Activated CD4-positive, alpha-beta T cell treated with anti-CD3 and anti-CD28 coated beads, Interleukin-2, amount 50 U/mL, for 1 hour (primary cell): ENCODE measurements at places on chromosomes 7 and 10.

DNA sequence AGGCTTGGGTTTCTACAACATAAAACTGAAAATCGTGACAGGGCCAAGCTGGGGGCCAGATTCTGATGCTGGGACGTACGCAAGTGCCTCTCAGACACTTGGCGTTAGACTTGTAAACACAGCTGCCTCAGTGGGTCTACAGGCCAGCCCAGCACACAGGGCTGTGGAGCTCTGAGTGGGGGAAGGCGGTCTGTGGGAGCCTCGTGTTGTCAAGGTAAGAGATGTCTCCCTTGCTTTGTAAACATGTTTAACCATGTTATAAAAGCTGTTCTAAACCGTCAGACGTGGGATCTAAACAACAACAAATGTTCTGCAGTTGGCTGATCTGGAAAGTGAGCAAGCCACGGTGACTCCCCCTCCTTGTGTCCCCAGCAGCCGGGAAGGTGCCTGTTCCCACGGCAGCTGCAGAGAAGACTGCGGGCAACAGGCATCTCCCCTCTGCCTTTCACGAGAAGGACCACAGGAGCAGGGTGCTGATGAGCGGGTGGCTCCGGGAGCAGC is 67.8 kb downstream of the ZRANB1 start:
- DNase-seq = no peak

- no peak for DNase-seq
These were observed 8.8 kb downstream of the CYREN start for GRCh38 chr7:135161669-135162068.

GRCh38 chr7:26705567-26705966 is 158.8 kb downstream of the SKAP2 start:
- no peak for DNase-seq

DNA sequence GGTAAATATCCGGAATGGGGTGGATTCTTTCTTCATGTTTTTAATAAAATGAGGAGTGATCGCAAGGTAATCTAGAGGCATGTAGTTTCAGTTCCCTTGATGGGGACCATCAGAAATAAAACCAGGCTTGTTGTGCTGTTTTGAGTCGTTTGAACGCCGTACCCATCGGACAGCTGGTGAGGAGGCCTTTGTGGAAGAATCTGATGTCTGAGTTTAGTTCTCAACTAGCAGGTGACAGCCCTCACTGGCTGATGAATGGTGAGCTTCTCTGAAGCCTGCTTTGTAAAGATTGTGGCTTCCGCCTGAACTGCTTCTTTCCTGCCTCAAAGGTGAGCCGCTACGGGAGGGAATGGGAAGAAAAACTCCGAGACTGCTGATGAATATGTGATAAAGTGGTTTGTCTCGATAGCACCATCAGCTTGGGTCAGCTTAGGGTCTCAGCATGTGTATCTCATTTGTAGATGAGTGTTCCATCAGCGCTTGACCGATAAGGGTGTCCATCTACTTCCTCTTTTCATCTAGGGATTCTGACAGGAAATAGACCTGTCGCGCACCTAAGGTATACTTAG is 977 bp downstream of the TMEM248 start:
- peak; percentile 21 for DNase-seq

DNA sequence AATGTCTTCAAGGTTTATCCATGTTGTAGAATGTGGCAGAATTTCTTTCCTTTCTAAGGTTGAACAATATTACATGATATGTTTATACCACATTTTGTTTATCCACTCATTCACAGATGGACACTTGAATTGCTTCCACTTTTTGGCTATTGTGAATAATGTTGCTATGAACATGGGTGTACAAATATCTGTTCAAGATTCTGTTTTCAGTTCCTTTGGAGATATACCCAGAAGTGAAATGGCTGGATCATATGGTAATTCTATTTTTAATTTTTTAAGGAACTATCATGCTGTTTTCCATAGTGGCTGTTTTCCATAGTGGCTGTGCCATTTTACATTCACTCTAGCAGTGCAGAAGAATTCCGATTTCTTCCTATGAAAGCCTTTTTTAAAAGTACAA is 194.7 kb upstream of the GRB10 start:
- DNase-seq = no peak

GRCh38 chr10:62779487-62780248 is 24.9 kb upstream of the ADO start:
- DNase-seq = peak; percentile 75

DNA sequence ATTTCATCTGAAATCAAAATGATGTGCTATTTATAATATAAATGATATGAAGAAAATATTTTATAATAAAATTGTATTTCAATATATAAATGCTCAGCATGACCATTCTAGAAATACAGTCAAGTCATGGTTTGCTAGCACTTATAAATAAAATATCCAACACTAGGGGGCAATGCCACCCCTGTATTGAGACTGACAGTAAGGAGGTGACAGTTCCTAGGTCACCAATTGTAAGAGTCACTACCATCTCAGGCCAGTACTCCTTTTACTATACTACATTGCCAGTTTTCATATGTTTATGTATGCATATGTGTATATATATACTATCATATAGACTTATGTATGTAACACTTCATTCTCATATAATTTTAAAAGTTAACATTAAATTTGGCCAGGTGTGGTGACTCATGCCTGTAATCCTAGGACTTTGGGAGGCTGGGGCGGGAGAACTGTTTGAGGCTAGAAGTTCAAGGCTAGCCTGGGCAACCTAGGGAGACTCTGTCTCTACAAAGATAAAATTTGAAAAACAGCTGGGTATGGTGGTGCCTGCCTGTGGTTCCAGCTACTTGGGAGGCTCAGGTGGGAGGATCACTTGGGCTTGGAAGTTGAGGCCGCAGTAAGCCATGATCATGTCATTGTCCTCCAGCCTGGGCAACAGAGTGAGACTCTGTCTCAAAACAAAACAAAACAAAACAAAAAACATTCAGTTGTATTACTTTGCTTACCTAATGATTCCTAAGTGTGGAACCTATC is 2.4 kb upstream of the CNOT4 start:
- no peak for DNase-seq

DNA sequence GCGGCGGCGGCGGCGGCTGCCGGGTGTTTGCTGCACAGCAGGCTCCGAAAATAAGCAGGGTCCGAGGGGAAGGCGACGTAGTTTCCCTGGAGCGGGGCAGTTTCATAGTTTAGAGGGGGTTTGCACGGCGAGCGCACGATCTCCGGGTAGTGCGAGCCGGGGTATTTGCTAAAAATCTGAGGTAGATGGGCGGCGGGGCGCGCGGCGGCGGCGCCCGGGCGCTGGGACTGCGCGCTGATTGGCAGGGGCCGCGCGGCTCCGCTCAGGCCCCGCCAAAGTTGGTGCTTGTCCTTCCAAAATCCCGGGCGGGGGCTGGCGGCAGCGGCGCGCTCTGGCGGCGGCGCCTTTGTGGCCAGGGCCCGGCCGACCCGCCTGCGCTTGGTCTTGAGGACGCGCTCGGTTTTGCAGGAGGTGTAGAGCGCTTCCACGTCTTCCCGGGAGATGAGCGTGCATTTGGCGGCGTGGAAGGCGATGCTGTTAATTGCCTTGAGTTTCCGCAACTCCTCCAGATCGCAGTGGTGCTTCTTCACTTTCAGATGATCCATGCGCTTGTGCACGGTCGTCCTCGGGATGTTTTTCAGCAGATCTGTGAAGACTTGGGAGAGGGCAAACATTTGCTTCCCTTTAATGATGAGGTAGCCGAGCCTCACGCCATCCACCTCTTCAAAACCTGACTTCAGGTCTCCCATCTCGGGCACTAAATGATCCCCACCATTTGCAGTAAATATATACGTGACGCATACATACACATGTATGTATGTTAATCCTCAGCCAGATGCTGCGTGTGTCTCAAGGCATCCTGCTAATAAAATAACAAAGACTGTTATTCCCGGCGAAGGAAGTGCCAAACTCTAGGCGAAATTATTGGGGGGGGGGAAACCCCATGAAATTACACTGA is 8.1 kb downstream of the SKIDA1 start:
- no peak for DNase-seq

DNA sequence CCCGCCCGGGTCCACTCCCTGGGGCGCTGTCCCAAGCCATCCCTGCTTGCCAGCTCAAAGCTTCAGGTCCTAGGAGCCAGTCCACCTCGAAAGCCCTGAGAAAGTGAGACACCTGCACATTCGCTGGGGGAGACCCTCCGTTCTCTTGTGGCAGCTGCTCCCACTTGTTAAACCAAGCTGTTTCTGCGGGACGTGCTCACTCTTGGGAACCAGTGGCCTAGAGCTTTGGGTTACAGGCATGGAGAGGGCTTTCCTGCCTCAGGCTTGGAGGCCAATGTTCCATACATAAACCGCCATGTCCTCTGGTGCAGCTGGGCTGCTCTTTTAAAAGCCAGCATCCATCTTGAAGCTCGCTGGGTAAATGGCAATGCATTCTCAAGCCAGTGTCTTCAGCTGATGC is 19.9 kb upstream of the TTYH3 start:
- no peak for DNase-seq

GRCh38 chr10:87541114-87541513 is 36.4 kb downstream of the MINPP1 start:
- DNase-seq = no peak

DNA sequence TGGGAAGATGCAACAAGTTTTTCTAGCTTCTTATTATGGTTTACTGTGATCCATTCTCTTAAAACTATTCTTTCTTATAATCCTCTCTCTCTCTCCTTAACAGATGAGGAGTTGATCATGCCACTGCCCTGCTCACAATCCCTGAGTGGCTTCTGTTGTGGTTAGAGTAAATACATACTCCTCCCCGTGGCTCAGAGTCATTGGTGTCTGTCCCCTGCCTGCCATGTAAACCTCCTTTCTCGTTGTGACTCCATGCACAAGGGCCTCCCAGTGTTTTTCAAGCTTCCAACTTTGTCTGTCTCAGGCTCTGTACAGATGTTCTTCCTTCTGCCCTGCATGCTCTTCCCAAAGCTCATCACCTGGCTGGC is 20.4 kb downstream of the CCNY start:
- no peak for DNase-seq

GRCh38 chr10:117677239-117677638 is 134.7 kb downstream of the EMX2 start:
- no peak for DNase-seq

- no peak for DNase-seq
These were observed 38.5 kb downstream of the DPYSL4 start for GRCh38 chr10:132225073-132225848.

- DNase-seq = no peak
These were observed 39.6 kb upstream of the ATP6V0A4 start for GRCh38 chr7:138837627-138838026.

DNA sequence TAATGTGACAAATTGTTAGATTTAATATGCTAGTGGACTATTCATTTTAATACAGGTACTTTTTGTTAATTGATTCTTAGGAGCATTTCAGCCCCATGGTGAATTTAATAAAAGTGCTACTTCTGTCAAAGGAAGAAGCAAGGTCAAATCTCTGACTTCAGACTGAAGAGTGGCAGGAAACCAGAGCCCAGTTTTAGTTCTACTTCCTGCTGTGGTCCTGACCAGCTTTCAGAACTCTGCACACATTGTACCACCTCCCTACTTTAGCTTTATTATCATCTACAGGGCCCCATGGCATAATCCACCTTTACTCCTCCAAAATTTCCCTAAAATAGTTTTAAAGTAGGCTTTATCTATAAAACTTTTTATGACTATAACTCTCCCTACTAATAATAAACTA is 33.7 kb downstream of the CTTNBP2 start:
- no peak for DNase-seq

- DNase-seq = no peak
These were observed 197.5 kb downstream of the ARHGAP21 start for GRCh38 chr10:24526085-24526649.

- DNase-seq = peak; percentile 20
These were observed 1.1 kb downstream of the TTYH3 start for GRCh38 chr7:2632733-2633537.

- no peak for DNase-seq
These were observed 105.0 kb downstream of the PHTF2 start for GRCh38 chr7:77903597-77903996.

DNA sequence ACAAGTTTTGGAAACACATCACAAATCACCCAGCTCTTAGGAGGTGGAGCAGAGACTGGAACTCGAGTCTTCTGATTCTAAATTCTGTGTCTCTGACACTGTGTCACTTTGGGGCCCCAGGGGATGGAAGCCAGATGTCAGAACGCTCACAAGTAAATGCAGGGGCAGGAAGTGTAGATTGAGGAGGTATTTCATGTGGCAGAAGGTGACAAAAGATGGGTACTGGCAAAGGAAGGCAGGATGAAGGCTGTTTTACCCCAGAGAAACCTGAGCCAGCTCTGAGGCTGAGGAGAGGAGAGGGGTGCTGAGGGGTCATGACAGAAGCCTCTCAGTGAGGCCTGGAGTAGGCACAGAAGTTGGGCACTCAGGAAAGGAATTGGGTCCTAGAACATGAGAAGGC is 6.0 kb upstream of the PURB start:
- DNase-seq = peak; percentile 24

- DNase-seq = no peak
These were observed 141.9 kb downstream of the JMJD1C start for GRCh38 chr10:63323701-63324494.

- no peak for DNase-seq
These were observed 10.3 kb upstream of the WDR86 start for GRCh38 chr7:151420144-151420543.

DNA sequence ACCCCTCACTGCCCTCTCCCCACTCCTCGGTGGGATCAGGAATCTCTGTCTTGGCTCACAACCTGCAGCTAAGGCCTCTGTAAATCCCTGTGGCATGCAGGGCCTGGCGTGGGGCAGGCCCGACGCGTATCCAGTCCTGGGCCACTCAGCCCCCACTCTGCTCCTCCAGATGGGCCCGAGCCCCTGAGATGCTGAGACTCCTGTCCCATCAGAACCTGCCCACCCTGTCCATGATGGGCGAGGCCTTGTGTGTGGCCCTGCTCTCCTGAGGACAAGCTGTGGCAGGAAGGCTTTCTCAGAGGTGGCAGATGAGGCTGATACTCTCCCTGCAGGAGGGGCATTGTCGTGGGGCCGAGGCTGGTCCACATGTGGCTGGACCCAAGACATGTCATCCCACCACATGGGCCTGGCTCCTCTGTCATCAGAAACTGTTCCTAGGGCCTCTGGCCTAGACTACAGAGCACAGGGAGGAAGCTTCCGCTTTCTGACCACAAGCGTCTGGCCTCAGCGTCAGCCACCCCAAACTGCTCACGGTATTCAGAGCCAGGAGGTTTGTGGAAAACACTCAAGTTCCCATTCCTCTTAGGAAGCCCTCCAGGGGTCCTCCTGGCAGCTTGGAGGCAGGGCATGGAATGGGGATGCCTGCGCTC is 6.0 kb downstream of the ALOX5 start:
- DNase-seq = no peak

DNA sequence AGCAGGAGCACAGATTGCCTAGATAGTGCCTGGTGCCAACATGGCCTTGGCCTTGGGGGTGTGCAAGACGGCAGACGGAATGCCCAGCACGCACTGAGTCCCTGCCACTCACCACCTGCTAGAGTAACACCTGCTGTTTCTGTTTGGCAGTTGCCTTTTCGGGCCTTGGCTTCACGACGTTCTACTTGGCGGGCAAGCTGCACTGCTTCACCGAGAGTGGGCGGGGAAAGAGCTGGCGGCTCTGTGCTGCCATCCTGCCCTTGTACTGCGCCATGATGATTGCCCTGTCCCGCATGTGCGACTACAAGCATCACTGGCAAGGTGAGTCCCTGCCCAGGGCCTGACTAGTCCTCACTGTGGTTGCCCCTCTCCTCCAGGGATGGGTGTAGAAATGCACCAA is 118.0 kb downstream of the PLPP4 start:
- no peak for DNase-seq

- DNase-seq = no peak
These were observed 5.8 kb upstream of the ZNF736 start for GRCh38 chr7:64308016-64308270.
